Gastroesophageal sphincter (tissue), 4 donors: ENCODE measurements at places on chromosomes 5 and 9. TPM values are rescaled to one million over a fixed set of nuclear protein-coding genes. Genes with fewer than 3 reads are reported as not detected.

OBP2B gene
- not detected for total RNA-seq

RAB3C gene
- 0.16 TPM for total RNA-seq

KCNN2 gene
- 7.8 TPM for total RNA-seq

DNA sequence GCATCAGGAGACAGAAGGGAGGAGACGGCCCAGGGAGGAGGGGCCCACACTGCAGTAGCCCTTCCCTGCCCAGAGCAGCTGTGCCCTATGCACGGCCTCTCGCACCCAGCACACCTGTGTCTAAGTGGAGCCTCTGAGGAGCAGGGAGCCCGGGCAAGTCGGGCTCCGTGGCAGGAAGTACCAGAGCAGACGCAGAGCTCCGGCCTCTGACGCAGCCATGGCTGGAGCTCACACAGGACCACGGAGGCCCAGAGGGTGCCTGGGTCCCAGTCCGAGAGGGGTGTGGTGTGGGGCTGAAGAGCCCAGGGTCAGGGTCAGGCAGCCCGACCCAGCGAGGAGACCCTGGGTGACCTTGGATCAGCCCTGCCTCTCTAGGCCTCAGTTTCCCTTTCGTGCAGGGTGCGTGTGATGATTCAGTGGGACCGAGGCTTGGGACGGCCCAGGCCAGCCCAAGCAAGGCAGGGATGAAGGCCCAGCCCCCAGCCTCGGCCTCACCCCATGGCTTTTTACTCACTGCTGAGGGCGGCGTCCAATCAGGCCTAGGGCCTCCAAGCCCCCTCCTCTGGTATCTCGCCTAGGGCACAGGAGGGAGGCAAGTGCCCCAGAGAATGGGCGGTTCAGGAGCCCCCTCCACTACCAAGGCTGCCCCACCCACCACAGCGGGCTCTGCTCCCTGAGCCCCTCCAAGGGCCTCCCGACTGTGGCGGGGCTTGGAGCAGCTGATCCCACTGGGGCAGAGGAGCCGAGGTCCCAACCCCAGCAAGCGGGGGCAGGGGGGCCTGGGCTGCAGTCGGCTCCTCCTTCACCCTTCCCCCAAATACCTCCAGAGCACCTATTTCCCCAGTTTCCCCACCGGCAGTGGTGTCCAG, 4.3 kb upstream of the AGPAT2 start:
- no peak for ATAC-seq

- ATAC-seq = no peak
These were observed 791.4 kb downstream of the MTRR start for GRCh38 chr5:8660133-8660893.

DNA sequence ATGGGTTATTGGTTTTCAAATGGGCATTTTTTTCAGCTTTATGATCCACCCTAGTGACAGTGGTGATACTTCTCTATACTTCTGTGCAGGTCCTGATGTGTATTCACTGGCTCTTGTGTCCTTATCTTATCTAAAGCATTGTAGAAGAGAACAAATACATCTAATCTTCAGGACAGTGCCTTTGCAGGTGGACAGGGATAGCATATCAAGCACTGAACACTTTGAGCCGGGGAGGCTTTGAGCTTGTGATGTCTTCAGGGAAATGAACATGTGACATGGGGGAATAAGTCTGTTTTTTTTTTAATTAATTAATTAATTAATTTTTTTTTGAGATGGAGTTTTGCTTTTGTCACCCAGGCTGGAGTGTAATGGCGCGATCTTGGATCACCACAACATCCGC, 115.5 kb upstream of the KLF4 start:
- ATAC-seq = no peak

GRCh38 chr9:110258690-110259091, 2.4 kb upstream of the TXN start:
- no peak for ATAC-seq

DNA sequence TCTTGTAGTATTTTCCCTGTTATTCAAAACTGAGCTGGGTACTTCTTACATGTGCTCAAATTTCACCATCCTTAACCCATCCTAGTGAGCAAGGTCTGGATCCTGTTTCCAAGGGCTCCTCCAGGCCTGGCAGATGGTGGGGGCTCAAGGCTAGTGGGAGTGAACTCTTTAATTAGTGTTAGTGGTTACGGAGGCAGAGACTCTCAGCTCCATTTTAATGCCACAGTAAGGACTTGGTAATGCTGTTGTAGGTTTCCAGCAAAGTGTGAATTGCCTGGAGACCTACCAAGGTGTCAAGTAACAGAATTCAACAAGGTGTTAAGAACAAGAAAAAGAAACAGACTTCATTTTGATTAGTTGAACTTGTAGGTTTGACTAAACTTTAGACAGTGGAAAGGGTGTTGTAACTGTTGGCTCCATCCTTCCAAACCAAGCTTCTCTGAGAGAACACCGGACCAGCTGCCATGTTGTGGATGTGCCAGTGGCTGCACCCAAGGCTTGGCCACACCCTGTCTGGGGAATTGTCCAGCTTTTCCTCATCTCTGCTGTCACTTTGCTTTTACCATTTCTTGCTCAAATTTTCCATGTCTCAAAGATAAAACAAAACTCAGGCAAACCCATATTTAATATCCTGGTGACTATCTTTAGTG, 98.7 kb downstream of the ADCY2 start:
- ATAC-seq = peak; percentile 74

GRCh38 chr9:742914-743589, 98.4 kb upstream of the DMRT1 start:
- ATAC-seq = no peak

GRCh38 chr9:84314306-84314705, 26.3 kb downstream of the SLC28A3 start:
- ATAC-seq = no peak

GRCh38 chr5:80061547-80061946, 26.4 kb downstream of the THBS4 start:
- no peak for ATAC-seq
